ENCODE measurements at places on chromosomes 7 and 10.

DNA sequence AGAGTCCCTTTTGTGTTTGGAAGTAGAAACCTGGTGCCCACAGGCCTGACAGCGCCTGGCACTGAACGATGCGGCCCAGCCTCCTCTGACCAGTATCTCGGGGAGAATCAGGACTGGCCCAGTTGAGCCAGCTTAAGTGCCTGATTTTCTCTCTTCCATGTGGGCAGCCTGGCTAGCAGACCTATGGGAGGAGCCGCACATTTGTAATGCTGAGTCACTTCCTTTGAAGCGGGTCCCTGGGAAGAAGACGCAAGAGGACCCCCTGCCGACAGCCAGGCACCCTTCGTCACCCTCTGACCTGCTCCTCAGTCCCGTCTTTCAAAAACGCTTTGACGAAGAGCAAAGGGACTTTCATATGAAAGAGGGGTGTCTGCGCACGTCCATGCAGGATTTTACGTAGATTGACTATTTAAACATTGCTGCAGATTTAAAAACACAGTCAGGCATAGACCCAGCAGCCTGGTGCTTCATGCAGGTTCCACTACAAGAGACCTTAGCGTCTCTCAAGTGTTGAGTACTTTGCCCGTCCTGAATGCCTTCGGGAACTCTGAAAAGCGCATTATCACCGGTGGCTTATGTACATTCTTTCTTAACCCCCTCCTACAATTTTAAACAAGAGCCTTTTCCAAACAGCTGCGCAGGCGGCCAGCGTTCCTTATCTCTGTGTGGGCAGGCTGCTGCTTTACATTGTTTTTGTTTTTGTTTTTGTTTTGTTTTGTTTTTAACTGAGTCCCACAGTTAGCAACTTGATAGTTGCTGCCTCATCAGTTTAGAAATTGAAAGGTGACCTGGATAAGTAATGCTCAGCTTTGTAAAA is 36.5 kb upstream of the AP5Z1 start:
- no peak for DNase-seq

GRCh38 chr7:141333459-141333858 is 217.8 kb upstream of the AGK start:
- DNase-seq: no peak

- no peak for DNase-seq
Measured at GRCh38 chr10:6643962-6644361, 63.9 kb upstream of the PRKCQ start.

GRCh38 chr7:33842150-33842549 is 63.2 kb upstream of the BMPER start:
- no peak for DNase-seq

DNA sequence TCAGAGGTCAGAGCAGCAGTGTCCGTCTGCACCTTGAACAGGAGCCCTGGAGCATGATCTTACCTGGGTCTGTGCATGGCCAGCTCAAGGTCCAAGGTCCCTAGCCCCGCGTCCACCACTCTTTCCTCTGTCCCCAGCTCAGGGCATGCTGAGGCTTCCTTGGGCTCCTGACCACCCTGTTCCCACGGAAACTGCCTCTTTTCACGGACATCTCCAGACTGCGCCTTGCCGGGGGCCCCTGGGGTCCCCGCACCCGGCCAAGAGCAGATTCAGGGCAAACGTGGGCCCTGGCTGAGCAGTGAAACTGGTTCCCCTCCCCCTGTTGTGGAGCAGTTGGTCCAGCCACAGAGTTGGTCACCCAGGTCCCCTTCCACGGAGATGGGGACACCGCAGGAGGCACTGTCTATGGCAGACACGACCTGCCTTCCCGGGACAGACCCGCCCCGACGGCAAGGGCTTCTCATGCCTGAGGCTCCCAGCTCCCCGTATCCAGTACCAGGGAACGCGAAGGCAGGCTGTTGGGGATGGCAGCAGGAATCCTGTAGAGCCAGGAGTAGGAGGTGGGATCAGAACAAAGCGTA is 217.4 kb upstream of the PPP2R2D start:
- no peak for DNase-seq

- no peak for DNase-seq
Measured at GRCh38 chr10:86401588-86402282, 35.1 kb upstream of the GRID1 start.

DNA sequence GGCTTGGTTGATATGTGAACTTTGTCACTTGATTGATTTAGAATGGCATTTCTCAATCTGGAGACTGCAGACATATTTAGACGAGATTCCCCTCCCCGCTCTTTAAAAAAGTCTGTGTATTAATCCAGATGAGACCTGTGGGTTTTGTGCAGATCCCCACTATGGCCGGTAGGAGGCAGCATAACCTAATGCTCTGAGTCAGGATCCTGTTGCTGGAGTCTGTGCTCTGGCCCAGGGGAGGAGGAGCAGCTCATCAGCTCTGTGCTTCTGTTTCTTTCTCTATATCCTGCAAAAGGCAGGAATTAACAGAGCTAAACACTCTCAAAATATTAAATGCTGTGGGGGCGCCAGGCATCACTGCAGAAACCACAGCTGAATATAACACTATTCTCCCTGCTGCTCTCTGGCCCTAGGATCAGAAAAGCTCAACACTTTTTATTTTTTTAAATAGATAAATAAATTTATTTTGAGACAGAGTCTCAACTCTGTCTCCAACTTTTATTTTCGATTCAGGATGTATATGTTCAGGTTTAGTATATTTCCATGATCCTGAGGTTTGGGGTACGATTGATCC is 23.9 kb upstream of the SEPHS1 start:
- DNase-seq: peak; percentile 10

DNA sequence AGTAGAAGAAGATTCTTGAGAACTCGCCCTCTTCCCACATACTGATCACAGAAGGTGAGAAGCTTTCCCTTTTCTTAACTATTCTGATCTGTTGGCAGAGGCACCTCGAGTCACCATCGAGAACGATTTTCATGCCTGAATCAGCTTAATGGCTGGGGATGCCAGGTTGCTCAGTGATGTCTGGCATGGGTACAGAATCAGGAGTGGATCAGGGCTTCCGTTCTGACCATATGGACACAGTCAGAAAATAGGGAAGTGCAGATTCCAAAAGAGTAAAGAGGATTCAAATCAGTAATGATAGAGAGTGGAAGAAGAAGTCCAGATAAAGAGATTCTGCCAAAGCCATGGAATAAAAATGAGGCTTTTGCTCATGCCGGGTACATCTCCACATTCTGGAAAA is 52.0 kb upstream of the GRB10 start:
- no peak for DNase-seq

DNA sequence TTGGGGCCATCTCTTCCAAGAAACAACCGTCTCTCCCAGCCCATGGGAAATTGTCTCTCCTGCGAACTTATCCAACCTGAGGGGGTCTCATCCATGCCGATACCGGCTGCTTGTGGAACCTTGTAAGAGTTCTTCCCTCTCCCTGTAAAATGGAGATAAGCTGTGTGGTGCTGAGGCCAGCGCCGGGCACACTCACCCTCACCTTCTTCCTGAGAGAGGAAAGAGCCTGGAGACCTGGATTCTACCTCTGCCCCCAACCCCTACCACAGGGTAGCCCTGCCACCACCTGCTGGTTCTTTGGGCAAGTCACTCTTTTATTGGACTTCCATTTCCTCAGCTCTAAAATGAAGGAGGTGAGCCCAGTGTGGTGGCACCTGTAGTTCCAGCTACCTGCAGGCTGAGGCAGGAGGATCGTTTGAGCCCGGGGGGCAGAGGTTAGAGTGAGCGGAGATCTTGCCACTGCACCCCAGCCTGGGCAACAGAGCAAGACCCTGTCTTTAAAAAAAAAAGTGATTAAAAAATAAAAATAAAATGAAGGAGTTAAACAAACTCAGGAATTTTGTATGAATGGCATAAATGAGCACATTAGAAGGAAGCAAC is 38.4 kb upstream of the PSAP start:
- DNase-seq: no peak

DNA sequence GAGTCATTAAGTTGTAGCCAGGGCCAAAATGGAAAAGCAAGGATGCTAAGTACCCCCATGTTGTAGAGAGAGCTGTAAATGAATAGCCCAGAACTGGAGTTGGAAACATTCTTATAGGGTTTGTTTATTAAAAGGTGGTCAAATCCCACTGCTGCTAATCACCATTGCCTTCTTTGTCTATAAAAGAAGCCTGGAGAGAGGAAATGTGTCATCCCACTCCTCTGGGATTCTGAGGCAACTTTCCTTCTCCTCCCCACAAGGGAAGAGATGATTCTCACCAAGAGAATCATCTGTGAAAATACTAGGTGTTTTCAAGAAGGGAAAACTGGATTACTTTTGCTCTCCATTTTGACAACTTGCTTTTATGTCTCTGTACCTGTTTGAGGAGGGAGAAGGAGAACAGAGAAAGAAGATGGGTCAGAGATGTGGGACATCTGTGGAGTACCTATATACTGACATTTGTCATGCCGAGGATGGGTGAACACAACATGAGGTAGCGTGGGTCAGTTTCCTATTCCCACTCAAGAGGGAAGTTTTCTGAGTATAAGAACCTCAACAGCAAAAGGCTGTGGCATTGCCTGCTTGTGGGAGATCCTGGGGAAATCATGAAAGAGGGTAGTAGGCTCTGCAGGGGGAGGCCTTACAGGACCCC is 262.2 kb downstream of the KIF20B start:
- no peak for DNase-seq

GRCh38 chr7:150940431-150941102 is 37.6 kb downstream of the KCNH2 start:
- DNase-seq: no peak

DNA sequence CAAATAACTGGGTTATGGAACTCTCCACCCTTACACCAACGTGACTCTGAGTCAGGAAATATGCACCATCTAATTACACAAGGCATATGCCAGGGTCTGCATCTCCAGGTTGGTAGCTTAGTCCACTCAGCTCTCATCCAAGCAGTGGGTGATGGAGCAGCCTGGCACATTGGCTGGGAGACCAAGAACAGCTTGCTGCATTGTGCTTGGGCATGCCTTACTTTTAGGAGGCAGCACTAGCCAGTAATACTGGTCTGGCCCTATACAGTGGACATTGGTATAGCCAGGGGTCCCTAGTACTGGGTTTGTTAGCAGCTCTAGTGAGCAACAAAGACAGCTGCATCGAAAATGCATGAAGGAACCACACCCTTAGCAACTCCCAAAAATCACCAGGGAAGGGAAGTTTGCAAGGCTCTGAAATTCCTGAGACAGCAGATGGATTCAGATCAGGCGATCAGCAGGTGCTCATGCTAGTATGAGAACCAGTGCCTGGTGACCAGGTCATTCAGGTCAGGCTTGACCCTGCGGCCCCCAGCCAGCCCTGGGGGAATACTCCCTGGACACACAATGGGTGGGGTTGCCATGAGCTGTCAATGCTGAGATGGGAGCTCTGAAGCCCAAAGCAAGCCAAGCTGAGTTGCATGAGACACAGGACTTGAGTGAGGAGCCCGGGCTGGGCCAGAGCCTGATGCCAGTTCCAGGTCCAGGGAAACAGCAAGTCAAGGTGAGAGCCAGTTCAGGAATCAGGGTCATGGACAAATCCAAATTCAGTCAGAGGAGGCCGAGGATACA is 217.9 kb upstream of the ZMIZ1 start:
- no peak for DNase-seq

- DNase-seq: no peak
Measured at GRCh38 chr7:32936689-32937088, 20.6 kb upstream of the FKBP9 start.

GRCh38 chr10:71347587-71348395 is 28.7 kb downstream of the SLC29A3 start:
- DNase-seq: no peak

DNA sequence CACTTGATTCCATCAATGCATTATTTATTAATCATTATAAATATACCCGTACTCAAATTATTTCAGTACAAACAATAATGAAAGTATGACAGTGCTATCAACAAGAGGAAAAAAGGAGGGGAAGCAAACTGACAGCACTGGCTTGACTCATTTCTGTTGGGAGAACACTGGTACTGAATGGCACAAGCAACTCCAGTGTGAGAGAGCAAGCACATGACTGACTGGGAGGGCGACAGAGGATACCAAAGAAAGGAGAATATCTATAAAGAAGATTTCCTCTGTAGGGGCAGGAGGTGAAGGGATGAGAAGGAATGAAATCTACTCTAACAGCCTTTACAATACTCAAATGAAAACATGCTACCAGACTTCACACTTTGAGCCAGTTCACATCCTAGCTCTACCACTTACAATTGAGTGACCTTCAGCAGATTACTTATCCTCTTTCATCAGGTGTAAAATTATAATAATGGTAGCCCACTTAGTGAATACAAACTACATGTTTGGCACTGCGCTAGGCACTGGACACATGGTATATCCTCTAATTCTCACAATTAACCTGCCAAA is 1.5 kb downstream of the USP54 start:
- no peak for DNase-seq

DNA sequence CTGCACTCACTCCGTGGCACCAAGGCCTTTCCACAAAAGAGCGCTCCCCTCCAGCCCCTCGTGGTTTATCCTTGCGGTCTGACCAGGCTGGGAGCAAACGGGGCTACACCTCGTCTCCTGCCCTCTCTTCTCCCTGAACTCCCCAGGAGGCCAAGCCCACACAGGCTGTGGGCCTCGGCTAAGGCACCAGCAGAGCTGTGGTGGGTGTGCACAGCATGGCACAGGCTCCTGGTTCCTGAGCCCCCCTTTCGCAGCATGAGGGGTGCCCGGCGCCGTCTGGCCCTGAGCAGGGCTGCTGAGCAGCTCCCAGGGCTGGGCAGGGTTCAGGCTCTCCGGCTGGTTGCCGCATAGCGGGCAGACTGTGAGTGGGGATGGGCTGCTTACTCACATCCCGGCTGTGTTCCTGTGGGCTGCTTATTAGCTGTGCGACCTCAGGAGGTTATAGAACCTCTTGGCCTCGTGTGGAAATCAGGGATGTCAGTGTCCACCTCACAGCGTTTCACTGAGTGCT is 90.4 kb downstream of the ZMIZ1 start:
- no peak for DNase-seq

DNA sequence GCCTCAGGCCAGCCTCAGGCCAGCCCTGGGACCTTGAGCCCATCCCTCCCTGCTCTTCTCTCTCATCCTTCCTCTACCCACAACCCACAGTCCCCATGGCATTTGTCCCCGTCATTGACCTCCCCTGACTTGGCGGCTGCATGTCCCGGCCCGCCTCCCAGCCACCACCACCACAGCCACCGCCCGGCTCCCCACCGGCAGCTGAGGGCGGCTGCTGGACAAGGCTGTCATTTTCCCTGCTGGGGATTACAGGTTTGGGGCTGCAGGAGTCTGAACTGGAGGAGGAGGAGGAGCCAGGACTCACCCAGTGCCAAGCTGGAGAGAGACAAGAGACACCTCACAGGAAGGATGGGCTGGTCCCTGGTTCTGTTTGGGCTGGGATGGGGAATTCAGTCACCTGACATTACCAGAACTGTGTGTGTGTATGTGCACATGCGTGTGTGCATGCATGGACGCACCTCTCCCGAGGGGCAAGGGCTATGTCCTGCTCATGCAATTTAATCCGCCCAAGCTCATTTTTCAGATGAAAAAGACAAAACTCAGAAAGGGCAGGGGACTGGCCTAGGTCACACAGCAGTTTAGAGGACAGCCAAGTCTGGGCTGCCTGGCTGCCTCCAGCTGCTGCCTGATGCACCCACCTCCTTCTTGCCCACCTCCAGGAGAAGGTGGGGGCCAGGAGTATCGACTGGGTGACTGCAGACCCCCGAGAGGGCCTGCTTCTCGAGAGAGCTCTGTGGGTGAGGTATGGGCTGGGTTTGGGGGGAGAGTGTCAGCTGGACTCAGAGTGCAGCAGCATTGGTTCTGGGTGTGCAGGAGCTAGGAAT is 113.1 kb downstream of the ZMIZ1 start:
- no peak for DNase-seq

All from anterior cingulate cortex (tissue), 58 donors.